ENCODE measurements at places on chromosomes 6 and 20.

- DNase-seq = no peak
Observed at GRCh38 chr6:75409928-75410327, 83.7 kb downstream of the FILIP1 start.

GRCh38 chr20:35768731-35769664 lies 2.8 kb upstream of the PHF20 start:
- peak; percentile 40 for DNase-seq

DNA sequence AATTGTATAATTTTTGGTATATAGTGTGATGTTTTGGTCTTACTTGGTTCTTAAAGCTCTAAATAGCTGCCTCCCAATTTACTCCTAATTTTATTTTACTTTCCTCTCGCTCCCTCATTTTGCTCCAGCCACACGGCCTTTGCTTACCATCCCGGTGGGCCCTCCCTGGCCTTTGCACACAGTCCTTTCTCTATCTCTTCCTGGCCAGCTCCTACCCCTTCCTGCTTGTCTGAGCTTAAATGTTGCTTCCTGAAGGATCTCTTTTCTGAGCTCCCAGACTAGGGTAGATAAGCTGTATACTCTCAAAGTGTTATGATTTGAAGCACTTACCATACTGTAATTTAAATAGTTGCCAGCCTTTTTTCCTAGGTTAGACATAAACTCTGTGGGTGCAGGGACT lies 121.7 kb downstream of the UTRN start:
- no peak for DNase-seq

DNA sequence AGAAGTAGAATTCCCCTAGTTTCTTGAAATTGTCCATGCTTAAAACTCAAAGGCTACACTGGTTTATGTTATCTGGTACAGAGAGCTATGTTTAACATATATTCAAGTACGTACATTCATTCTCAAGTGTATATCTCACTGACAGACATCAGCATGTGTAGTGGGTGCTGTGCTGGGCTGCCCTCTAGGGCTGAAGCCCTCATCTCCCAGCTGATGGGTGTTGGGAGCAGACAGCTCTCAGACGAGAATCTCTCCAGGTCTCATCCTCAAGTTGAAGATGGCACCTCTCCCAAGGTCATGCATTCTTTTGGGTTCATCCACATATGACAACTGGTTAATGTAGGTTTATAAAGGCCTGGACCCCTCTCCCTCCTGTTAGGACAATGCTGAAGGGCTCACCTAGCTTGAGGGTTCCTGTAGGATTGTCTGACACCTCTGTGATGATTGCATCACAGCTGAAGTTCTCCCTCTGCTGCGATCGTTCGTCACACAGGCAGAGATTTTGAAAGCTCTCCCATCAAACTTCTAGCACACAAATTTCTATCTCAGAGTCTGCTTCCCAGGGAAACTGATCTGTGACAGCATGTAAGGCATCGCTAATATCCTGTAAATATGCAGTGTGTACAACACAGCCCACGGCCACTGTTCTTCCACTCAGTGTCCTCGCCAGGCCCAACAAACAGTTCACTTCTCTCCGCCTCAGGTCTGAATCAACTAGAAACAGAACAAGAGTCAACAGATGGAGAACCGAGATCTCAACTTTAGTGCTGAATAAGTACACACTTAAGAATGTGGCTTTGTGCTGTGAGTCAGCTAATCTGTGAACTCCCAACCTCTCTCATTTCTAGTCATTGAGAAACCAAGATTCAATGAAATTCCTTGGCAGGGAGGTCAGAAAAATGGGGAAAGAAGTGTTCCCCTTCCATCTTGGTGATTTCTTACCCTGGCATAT lies 43.2 kb downstream of the PREP start:
- DNase-seq = no peak

DNA sequence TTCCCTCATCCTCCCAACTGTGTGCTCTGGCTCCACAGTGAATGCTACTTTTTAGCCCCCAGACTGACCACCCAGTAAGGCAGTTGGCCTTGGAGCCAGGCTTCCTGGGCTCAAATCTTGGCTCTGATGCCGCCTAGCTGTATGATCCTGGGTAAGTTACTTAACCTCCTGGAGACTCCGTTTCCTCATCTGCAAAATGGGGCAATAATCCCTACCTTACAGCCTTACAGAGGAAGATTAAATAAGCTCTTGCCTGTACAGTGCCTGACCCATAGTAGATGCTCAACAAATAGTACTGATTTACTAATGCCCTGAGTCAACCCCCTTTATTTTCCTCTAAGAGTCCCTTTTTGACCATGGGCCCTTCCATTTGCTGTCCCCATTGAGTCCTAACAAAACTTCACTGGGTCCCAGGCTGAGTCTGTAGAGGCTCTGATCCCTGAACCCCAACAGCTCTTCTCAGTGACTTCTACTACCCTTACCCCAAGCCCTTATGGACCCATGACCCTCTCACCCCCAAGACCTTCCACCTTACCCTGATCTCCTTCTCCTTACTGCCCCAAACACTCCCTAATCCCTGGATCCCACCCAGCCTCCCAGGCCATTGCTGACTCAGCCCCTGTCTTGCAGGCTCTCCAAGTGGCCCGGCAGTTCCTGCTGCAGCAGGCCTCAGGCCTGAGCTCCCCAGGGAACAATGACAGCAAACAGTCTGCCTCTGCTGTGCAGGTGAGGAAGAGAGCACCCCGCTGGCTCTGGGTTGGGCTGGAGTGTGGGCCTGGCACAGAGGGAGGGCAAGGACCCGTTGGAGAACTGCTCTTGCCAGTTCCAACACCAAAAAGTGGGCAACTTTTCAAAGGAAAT lies 31.4 kb downstream of the FOXP4 start:
- no peak for DNase-seq

- no peak for DNase-seq
Observed at GRCh38 chr6:73028124-73028766, 197.1 kb downstream of the KHDC1L start.

GRCh38 chr6:87251725-87252124 lies 70.7 kb upstream of the SMIM8 start:
- no peak for DNase-seq

DNA sequence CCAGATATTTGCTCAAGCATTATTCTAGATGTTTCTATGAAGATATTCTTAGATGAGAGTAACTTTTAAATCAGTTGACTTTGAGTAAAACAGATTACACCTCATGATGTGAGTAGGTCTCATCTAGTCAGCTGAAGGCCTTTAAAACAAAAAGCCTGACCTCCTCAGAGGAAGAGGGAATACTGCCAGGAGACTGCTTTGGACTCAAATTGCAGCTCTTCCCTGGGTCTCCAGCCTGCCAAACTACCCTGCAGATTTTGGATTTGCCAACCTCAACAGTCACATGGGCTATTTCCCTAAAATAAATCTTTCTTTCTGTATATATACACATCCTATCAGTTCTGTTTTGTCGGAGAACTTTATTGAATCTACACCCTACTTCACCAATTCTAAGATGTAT lies 182.5 kb upstream of the TENT5A start:
- DNase-seq = no peak

GRCh38 chr6:51711876-51712275 lies 375.5 kb downstream of the PKHD1 start:
- no peak for DNase-seq

- DNase-seq = no peak
Observed at GRCh38 chr6:27545271-27546046, 72.6 kb upstream of the ZNF184 start.

GRCh38 chr20:22529150-22530019 lies 55.0 kb downstream of the FOXA2 start:
- DNase-seq = no peak

GRCh38 chr6:33589731-33590530 lies 9.9 kb upstream of the BAK1 start:
- DNase-seq = no peak

DNA sequence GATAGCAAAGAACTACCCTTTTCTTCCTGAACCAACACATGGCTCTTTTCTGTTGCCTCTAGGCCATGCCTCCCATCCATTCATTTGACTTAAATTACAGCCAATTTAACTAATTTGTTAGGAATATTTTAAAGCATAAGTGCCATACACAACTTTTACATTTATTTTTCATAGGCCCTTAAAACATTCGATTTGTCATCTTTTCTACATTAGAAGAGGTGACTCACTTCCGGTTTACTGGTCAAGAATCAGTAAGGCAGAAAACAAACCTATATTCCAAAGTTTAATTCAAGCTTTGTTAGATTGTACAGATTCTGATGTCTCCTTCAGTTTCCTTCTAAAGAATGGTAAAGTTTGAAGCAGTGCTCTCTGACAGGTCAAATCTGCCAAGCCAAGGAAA lies 344.3 kb downstream of the SAMD5 start:
- DNase-seq = no peak

GRCh38 chr6:117137711-117138110 lies 127.6 kb upstream of the VGLL2 start:
- DNase-seq = no peak

GRCh38 chr6:112450663-112451062 lies 103.5 kb downstream of the RFPL4B start:
- DNase-seq = no peak

DNA sequence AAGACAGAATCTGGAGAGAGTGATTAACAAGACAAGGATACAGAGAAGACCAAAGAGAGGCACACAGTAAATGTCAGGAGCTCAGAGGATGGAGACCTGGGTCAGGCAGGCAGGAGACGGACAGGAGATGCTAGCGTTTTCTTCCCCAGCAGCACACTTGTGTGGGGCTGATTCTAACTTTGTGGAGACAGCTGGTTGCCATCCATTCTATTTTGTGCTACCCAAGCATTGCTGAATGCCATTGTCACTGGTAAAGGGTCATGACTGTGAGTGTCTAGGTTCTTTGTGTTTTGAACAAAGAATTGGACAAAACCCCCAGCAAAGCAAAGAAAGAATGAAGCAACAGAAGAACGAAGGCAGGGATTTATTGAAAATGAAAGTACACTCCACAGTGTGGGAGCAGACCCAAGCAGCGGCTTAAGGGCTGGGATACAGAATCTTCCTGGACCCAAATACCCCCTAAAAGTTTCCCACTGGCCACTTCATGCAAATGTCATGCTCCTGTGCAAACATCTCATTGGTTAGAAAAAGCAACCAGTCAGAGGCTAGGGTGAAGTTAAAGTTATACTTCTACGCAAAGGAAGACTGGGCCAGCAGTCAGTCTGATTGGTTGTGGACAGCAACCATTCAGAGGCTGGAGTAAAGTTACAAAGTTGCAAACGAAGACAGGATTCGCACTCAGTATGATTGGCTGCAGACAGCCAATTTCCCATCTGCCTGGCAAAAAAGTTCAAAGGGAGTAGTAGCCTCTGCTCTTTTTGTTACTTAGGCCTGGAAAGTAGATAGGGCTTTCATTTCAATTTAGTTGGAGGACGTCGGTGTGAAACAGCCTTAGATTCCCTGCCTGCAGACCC lies 17.5 kb downstream of the PTK7 start:
- no peak for DNase-seq

DNA sequence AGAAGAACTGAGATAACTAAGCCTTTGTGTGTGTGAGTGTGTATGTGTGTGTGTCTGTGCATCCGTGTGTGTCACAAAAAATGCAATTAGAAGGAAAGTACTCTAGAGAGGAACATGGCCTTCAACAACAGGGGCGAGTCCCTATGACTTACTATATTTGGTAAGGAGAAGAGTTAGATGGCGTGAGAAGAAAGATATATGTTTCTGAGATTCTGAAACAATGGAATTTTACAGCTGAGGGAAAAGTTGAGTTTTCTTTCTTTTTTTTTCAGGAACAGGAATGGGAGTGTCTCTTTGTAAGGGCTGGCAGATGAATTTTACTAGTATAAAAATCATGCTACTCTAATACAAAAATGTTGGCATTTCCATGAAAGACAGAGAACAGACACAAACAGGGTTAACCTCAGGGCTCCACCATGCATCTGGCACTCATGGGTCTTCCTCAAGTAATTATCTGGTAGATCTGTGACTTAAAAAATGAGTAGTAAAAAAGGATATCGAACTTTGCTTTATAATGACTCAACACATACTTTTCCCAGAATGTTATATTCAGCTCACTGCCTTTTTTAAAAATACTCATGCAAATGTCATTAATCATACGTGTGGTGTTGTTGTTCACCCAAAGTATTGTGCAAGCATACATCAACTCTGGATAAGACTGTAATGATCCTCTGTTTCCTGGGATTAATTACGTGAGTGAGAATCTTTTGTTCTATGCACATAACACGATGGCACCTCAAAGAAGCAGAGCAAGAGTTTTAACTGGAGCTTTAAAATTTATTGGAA lies 12.8 kb upstream of the SASH1 start:
- DNase-seq = no peak

GRCh38 chr20:7702141-7702540 lies 238.1 kb downstream of the HAO1 start:
- DNase-seq = no peak

- no peak for DNase-seq
Observed at GRCh38 chr20:53739799-53740785, 146.5 kb upstream of the ZNF217 start.

GRCh38 chr6:143601504-143601903 lies 76.3 kb upstream of the PHACTR2 start:
- no peak for DNase-seq

DNA sequence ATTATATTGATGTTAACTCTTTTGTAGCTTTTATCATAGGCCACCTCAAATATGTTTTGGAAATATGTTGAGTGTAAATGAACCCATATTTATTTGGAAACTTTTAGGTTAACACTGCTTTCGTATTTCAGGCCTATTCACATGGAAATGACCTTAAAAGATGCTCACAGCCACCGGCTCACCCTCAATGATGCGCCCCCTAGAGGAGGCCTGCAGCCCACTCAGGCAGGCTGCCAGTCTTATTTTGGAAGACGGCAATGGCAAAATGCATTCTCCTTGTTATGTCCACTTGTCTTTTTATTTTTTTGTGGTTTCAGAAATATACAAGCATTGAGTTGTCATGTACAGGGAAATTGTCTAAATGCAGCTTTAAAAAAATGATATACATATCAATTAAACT lies 869.7 kb downstream of the PHF3 start:
- no peak for DNase-seq

DNA sequence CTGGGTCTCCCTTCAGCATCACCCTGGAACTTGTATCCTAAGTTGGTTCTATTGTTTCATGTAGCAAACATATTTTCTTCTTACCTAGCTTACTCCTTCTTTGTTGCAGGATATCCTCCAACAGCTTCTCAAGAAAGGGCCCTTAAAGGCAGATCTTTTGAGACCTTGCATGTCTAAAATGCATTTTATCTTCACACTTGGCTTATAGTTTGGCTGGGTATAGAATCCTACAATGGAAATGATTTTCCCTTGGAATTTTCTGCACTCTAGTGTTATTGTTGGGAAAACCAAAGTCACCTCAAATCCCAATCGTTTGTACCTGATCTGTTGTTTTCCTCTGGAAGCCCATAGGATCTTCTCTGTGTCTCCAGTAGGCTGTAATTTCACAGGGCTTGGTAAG lies 12.1 kb upstream of the TGM6 start:
- DNase-seq = no peak

Data from esophagus squamous epithelium (tissue), 5 donors.